ENCODE measurements at places on chromosomes 1 and 21. TPM values are rescaled to one million over a fixed set of nuclear protein-coding genes. Genes with fewer than 3 reads are reported as not detected.

- H3K27me3 ChIP-seq = no peaks in the 10 kb centered on the region
- no peak for DNase-seq
- H3K4me1 ChIP-seq = no peaks in the 10 kb centered on the region
- H3K27ac ChIP-seq = no peak overlapping the region
- H3K4me3 ChIP-seq = no peak overlapping the region
Observed at GRCh38 chr1:50268049-50268448, 155.2 kb downstream of the DMRTA2 start.

DNA sequence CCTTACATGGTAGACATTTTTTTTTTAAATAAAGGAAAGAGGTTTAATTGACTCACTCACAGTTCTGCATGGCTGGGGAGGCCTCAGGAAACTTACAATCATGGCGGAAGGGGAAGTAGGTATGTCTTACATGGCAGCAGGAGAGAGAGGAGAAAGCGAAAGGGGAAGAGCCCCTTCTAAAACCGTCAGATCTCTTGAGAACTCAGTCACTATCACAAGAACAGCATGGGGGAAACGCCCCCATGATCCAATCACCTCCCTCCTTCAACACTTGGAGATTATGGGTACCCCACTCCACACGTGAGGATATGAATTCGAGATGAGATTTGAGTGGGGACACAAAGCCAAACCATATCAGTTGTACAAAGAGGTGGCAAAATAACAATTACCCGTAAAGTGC is 301.7 kb downstream of the GRIK1 start:
- H3K36me3 ChIP-seq = no peaks in the 10 kb centered on the region
- peaks cover 6% of the 10 kb centered on the region for H3K4me1 ChIP-seq
- no peak overlapping the region for H3K27ac ChIP-seq
- H3K27me3 ChIP-seq = no peaks in the 10 kb centered on the region
- no peak overlapping the region for H3K4me3 ChIP-seq

- no peak for DNase-seq
- H3K27me3 ChIP-seq = no peaks in the 10 kb centered on the region
- peaks cover 41% of the 10 kb centered on the region for H3K4me1 ChIP-seq
- no peak overlapping the region for H3K27ac ChIP-seq
Observed at GRCh38 chr1:44640200-44640853, 34.0 kb downstream of the TMEM53 start.

- DNase-seq = peak; percentile 92
- no peaks in the 10 kb centered on the region for H3K27me3 ChIP-seq
- H3K4me1 ChIP-seq = no peaks in the 10 kb centered on the region
- H3K27ac ChIP-seq = peak overlapping the region; percentile 12
- no peaks in the 10 kb centered on the region for H3K36me3 ChIP-seq
Observed at GRCh38 chr1:211639475-211640300, 35.7 kb downstream of the NEK2 start.

DNA sequence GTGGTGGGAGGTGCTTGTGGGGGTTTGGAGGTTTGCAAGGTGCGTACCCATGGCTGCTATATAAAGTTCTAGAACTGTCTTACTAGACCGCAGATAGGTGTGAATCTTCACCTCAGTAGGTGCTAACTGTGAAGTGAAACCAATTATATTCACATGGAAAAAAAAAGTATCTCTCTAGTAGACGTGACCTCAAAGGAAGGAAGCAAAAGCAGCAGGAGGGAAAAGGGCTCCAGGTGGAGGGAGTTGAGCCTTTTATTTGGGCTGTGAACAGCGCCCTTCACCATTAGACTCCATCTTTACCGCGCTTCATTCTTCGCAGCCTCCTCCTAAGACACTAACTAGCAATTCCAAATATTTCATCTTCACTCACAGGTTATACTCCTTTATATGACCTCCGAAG is 129.8 kb downstream of the TBX19 start:
- H3K4me1 ChIP-seq = peaks cover 10% of the 10 kb centered on the region
- H3K4me3 ChIP-seq = no peak overlapping the region
- no peaks in the 10 kb centered on the region for H3K27me3 ChIP-seq
- no peak overlapping the region for H3K27ac ChIP-seq
- no peaks in the 10 kb centered on the region for H3K36me3 ChIP-seq
- DNase-seq = no peak

DNA sequence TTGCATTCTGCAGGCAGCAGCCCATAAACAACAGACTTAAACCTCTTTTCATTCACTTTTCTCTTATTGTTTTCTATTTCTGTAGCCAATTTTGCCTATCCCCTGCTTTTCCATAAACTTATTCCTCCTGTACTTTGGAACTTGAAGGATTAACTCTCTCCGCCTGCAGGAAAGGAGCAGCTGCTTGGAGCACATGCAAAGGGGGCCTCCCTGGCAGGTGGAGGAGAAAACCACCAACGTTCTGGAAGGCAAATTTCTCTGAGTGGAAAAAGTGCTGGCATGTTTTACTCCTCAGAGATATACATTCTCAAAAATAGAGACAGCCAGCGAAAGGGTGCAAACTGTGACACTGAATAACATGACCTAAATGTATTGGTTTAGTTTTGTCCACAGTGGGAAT is 33.6 kb downstream of the RGS21 start:
- no peak overlapping the region for H3K4me3 ChIP-seq
- no peaks in the 10 kb centered on the region for H3K36me3 ChIP-seq
- H3K4me1 ChIP-seq = no peaks in the 10 kb centered on the region
- no peaks in the 10 kb centered on the region for H3K27me3 ChIP-seq
- DNase-seq = peak; percentile 8

GRCh38 chr1:8355439-8356255 is 37.7 kb downstream of the SLC45A1 start:
- H3K27me3 ChIP-seq = no peaks in the 10 kb centered on the region
- peak overlapping the region; percentile 17 for H3K27ac ChIP-seq
- DNase-seq = no peak
- no peaks in the 10 kb centered on the region for H3K4me1 ChIP-seq
- peaks cover 51% of the 10 kb centered on the region for H3K36me3 ChIP-seq

DNA sequence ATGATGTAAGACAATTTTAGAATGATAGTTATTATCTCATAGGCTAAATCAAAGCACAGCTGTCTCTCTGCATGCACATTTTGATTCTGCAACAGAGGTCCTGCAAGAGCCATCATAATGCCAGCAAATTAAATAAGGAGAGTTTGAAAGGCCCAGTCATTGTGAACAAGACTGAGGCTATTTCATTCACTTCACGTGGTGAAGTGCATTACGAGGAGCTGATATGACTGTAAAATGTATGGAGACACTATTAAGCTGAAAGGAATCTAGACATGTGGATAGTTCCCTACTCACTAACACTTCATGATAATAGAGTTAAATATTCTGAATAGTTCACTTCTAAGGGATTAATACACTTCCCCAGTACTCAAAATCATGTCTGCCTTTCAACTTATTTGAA is 299.0 kb downstream of the SMYD3 start:
- no peaks in the 10 kb centered on the region for H3K36me3 ChIP-seq
- H3K27me3 ChIP-seq = no peaks in the 10 kb centered on the region
- H3K27ac ChIP-seq = no peak overlapping the region
- peaks cover 8% of the 10 kb centered on the region for H3K4me1 ChIP-seq
- no peak overlapping the region for H3K4me3 ChIP-seq
- DNase-seq = no peak

DNA sequence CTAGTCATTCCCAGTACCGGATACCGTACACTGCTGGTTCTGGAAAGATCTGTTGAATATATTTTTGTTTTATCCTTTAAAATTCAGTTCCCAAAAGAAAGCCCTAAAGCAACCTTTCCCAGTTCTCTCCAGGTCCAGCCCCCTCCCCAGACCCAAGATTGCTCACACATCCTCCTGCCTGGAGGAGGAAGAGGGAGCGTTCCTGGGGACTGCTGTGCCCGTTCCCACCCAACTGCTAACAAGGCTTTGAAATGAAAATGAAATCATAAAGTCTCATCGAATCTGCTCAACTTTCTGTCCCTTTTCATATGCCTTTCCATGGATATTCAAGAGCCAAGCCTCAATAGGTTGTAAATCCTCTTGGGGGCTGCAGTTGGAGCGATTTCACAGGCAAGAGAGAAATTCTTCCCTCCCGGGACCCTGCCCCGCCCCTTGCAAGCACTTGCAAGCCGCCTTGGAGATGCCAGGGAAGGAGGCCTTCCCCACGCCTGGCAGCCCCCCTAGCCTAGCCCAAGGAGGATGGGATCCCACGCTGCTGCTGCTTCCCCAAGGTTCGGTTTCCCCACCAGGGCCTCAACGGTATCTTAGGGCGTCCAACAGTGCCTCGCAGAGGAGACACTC is 113.2 kb upstream of the CACHD1 start:
- no peaks in the 10 kb centered on the region for H3K27me3 ChIP-seq
- H3K4me3 ChIP-seq = no peak overlapping the region
- H3K4me1 ChIP-seq = peaks cover 33% of the 10 kb centered on the region

GRCh38 chr21:45973475-45974072 is 8.0 kb upstream of the COL6A1 start:
- no peak overlapping the region for H3K27ac ChIP-seq
- peaks cover 26% of the 10 kb centered on the region for H3K27me3 ChIP-seq
- peak; percentile 88 for DNase-seq
- H3K4me1 ChIP-seq = peaks cover 31% of the 10 kb centered on the region

DNA sequence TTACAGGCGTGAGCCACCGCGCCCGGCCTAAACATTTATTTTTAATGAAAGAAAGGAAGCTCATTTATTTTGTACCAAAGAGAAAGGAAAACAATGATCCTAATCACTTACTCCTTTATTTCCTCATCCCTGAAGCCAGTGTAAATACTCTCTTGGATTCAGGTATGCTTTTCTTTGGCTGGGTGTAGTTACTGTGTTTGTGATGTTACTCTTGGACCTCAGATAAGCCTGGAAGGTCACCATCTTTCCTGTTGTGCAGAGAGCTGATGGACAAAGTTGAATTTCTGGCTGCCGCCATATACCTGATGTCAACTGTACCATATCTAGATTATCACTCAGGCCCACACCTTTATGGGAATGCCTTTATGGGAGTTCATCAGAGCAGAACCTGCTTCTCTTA is 35.4 kb upstream of the FOXE3 start:
- H3K36me3 ChIP-seq = peaks cover 2% of the 10 kb centered on the region
- H3K4me3 ChIP-seq = no peak overlapping the region
- DNase-seq = no peak
- H3K4me1 ChIP-seq = no peaks in the 10 kb centered on the region
- H3K27me3 ChIP-seq = no peaks in the 10 kb centered on the region
- H3K27ac ChIP-seq = no peak overlapping the region

DNA sequence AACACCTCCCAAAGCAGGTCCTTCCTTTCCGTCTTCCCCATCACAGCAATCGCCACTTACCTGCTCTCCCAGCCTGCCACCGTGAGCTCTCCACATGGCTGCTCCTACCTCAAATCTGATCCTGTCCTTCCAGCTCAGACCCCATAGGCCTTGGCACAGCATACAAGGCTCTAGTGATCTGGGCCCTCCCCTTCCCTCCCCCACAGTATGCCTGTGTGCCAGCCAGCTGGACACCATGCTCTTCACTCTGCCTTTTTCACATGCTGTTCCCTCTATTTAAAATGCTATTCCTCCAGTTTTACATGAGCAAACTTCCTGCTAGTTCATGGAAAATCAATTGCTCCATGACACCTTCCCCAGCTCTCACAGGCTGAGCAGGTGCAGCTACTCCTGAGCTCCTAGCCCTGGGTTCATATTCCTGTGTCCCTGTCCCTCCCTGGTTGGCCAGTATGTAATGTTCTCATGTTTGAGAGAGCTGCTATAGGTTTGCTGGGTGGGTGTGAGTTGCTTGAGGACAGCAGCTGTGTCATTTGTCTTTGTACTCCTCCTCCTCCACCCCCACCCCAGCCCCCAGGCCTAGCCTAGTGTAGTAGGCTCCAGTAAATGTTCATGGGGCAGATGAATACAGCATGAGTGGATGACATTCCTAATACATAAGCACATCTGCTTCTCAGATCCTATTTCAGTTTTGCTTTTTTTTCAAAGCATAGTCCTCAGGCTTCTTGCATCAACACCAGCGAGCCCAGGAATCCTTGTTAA is 6.3 kb upstream of the TNNT2 start:
- peak overlapping the region; percentile 86 for H3K27ac ChIP-seq
- H3K27me3 ChIP-seq = no peaks in the 10 kb centered on the region
- no peak overlapping the region for H3K4me3 ChIP-seq

GRCh38 chr1:67650061-67650460 is 34.9 kb upstream of the GADD45A start:
- H3K27me3 ChIP-seq = no peaks in the 10 kb centered on the region
- peaks cover 29% of the 10 kb centered on the region for H3K4me1 ChIP-seq
- H3K4me3 ChIP-seq = no peak overlapping the region
- H3K36me3 ChIP-seq = no peaks in the 10 kb centered on the region

DNA sequence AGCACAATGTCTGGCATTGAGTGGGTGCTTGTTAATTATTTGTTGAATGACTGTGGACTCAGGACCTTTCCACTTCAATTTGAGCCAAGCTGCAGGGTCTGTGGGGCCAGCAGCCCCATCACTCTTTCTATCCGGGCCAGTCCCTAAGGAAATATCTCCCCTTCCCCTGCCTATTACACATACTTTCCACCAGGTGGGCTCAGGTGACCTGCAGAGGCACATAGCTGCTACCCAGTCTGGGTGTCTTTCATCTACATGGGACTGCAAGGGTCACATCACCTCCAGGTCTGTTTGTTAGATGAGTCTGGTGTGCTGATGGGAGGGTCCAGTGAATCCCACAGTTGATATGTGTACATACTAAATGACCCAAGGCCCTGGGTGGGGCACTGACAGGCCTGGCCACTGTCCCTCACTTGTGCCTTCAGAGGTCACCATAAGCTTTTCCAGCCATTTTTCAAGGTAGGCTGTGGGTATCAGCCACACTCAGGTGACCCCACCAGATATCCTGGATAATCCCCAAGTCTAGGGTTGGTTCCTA is 59.5 kb upstream of the KDM4A start:
- H3K27ac ChIP-seq = no peak overlapping the region
- H3K4me1 ChIP-seq = no peaks in the 10 kb centered on the region
- H3K4me3 ChIP-seq = no peak overlapping the region
- no peaks in the 10 kb centered on the region for H3K27me3 ChIP-seq
- peaks cover 8% of the 10 kb centered on the region for H3K36me3 ChIP-seq

DNA sequence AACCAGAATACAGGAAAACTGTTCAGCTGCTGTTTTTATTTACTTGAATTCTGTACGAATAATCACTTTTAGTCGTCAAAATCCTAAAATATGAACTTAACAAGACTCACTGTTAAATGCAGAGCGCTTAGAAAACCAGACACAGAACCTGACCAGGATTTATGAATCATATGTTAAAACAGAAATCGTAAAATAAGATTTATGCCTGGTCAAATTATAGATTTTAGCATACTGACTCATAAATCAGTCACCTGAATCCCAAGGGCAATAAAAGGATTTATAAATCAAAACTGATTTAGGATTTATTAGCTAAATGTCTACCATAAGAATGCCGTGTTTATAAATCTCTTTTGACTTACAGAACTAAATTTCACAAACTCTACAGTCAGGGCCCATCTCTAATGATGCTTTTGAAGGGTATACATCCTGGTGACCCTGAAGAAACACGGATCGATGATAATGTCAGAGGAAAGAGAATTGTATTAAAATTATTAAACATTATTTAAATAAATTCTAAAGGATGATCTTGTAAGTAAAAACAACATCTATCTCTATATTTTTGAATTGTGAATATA is 28.8 kb downstream of the CYYR1 start:
- no peaks in the 10 kb centered on the region for H3K4me1 ChIP-seq
- no peak for DNase-seq
- H3K36me3 ChIP-seq = no peaks in the 10 kb centered on the region
- no peak overlapping the region for H3K4me3 ChIP-seq

- no peak overlapping the region for H3K4me3 ChIP-seq
- no peaks in the 10 kb centered on the region for H3K4me1 ChIP-seq
- no peak for DNase-seq
Observed at GRCh38 chr1:20425622-20426021, 60.4 kb downstream of the CAMK2N1 start.

Gene F5
- not detected for total RNA-seq

Gene CITED4
- 92.7 TPM for total RNA-seq

Gene CYP2J2
- 3.8 TPM for total RNA-seq

Gene DIO1
- not detected for total RNA-seq

Gene INSRR
- total RNA-seq = 0.21 TPM
